DMS79 (cell line): ENCODE measurements at places on chromosomes 11 and 22.

- peak; percentile 61 for DNase-seq
Observed at GRCh38 chr11:73939096-73939495, 11.7 kb upstream of the DNAJB13 start.

- no peak for DNase-seq
Observed at GRCh38 chr11:48110509-48110766, 106.2 kb upstream of the OR4B1 start.

DNA sequence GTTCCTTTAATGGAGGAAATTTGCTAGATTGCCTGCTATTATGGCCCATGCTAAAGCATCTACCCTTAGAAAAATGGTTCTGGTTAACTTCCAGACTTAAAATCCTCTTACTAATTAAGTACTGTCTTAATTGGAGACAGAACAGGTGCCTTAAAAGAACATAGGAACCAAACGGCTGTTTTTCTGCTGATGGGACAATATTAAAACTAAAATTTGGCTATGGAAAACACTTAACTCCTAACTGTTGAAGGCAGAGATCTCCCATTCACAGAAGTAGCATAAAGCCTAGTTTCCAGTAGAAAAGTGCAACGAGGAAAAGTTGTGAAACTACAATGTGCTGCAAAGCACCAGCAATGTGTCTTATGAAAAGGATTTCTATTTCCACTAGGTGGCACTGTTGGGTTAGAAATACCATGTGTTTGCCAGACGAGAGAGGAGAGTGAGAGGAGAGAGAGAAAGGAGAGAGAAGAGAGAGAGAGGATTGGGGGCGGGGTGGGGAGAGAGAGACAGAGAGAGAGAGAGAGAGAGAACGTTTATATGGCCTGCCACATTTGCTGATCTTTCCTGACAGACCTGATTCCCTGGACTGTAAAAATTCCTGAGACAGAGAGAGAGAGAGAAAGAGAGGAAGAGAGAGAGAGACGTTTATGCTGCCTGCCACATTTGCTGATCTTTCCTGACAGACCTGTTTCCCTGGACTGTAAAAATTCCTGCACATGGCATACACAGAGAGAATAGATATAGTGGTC is 51.5 kb downstream of the FAM181B start:
- no peak for DNase-seq

DNA sequence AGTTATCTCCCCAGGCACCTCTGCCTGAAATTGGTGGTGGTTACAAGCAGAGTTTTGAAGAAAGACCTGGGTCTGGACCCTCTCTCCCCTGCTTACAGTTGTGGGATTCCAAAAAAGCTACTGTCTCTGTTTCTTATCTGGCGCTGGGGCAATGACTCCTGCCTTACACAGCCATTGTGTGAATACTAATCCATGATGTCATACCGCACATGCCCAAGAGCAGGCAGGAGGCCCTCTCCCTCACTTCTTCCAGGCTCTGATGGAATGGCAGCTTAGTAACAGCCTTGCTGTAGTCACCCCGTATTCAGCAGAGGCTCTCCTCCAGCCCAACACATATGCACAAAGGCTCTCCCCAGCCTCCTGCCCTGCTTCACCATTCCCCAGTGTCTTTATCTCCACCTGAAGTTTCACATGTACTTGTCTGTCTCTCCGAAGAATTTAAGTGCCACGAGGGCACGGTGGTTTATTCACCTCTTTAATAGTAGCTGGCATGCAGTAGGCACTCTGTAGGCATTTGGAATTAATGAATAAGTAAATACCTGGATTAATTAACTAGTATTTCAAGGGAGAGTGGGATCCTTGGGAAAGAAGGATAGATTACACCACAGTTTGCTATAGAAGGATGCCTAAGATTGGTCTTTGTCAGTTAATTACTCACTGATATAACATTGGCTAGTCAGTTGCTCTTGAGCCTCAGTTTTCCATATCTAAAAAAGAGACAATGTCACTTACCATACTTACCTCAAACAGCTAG is 165.6 kb downstream of the ETS1 start:
- DNase-seq = no peak

- DNase-seq = peak; percentile 65
Observed at GRCh38 chr11:66068154-66068821, 1.8 kb upstream of the PACS1 start.

GRCh38 chr11:124930799-124931198 is 5.0 kb downstream of the HEPACAM start:
- DNase-seq = no peak

- DNase-seq = no peak
Observed at GRCh38 chr11:79438631-79439409, 2.0 kb downstream of the TENM4 start.

- DNase-seq = peak; percentile 83
Observed at GRCh38 chr11:119352857-119353260, 6.4 kb upstream of the MFRP start.

- DNase-seq = no peak
Observed at GRCh38 chr22:25644122-25644521, 79.6 kb downstream of the GRK3 start.

GRCh38 chr11:15453211-15453765 is 338.6 kb downstream of the INSC start:
- DNase-seq = no peak

DNA sequence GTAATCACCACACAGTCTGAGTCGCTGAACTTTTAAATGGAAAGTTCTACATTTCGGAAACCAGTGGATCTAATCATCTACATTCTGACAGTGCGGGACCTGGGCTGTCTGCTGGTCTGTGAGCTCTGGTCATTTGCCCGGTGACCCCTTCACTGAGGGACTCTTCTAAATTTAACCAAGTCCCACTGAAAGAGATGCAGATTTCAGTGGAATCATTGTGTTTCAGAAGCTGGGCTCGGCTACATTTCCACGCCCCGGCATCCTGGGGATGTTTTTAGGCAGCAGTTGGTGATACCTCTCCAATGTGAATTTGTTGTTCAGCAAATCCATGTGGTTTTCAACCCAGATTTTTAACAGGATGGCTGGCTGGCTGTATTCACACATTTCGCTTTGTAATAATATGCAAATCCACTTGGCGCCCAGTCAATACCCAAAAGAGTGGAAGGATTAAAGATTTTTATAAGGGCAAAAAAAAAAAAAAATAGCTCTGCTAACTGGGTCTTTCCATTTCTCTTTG is 145.5 kb upstream of the RASSF10 start:
- no peak for DNase-seq

- DNase-seq = peak; percentile 42
Observed at GRCh38 chr11:72309074-72309598, 65.2 kb upstream of the PHOX2A start.

DNA sequence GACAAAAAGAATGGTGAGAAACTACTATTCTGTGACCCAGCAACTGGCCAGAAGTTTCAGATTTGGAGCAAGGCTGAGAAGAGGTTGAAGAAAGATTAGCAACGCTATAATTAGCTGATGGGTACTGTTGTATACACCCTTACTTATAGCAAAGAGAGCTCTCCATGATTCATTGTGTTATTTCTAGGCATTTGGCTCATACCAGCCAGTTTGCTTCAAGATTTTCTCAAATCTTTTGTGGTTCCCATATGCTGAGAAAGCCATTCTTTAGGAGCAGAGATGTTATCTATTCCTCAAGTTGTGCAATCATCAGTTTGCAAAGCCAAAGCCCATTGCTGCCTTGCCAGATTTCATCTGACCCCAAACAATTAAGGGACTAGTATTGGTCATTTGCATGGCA is 179.4 kb downstream of the ETS1 start:
- DNase-seq = no peak

- DNase-seq = no peak
Observed at GRCh38 chr11:39367534-39367933, 2091.9 kb downstream of the LRRC4C start.

- no peak for DNase-seq
Observed at GRCh38 chr22:50536226-50536625, 6.4 kb upstream of the TYMP start.

GRCh38 chr22:50035131-50035881 is 22.7 kb upstream of the IL17REL start:
- no peak for DNase-seq

GRCh38 chr11:44659641-44660040 is 67.1 kb upstream of the TSPAN18 start:
- no peak for DNase-seq

DNA sequence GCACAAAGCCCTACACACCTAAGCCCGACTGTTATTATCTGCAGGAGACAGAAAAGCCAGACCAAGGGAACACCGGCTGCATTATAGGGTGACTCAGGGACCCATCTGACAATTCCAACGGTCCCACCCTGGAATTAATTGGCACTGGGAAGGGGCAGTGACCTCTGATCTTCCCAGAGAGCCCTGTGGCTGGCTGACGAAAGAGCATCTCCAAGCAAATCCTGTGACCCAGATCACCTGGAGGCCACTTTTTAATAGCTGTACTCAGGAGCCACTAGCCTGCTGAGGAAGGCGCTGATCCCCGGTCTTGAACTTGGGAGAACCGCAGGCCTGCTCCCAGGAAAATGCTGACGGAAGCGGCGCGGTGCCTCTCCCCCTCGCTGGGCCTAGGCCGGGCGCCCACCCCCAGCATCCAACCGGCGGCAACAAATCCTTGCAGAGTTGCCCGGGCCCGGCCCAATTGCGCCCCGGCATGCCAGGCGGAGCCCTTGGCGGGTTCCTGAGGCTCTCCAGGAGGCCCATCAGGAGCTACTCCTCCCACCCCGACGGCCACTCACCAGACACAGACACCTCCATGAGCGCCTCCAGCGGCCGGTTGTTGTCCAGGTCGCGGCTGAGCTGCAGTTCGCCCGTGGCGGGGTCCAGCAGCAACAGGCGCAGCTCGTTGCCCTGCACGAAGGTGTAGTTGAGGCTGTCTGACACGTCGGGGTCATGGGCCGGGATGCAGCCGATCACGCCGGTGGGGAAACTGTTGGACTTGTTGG is 4.2 kb downstream of the CELSR1 start:
- DNase-seq = no peak

- no peak for DNase-seq
Observed at GRCh38 chr11:15127341-15127740, 12.6 kb downstream of the INSC start.

GRCh38 chr11:106821826-106822225 is 196.4 kb downstream of the GUCY1A2 start:
- no peak for DNase-seq

DNA sequence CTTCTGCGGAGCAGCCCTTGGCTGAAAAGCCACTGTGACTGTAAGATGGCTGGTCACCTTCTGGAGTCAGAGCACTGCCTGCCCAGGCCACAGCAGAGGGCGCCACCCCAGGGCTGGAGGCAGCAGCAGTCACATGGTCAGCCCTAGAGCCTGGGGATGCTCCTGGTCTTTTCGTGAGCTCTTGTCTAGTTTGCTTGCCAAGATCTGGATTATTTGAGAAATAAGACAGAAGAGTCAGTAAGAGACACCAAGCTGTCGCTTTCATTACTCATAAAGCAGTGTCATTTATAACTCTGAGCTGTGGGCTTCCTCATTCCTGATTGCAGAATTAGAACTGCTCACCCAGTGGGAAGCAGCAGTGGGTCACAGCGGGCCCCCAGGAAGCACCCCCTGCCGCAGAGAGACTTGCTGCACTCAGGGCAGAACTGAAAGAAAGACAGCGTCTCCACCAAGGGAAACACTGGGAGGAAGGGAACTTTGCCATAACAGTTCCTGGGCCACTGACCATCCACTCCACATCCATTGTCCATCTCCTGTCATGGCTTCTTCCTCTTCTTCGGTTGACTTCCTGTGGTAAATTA is 56.7 kb downstream of the PPP6R2 start:
- no peak for DNase-seq

- DNase-seq = no peak
Observed at GRCh38 chr22:30282616-30283046, 6.7 kb downstream of the CASTOR1 start.

DNA sequence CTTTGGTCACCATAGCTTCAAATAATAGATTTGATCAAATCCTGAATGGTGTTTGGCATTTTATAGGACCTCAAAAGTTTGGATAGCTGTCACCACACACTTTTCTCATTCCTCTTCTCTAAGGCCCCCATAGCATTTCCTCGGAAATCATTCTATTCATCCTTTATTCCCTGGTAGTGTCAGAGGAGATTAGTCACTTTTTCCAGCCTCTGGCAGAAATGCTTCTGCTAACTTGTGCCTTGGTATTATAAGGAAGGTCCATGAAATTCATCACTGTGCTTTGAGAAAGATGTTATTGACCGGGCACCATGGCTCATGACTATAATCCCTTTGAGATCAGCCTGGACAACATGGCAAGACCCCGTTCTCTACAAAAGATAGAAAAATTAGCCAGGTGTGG is 19.7 kb upstream of the NUP160 start:
- no peak for DNase-seq
